Uterine smooth muscle cell (primary cell): ENCODE measurements at places on chromosomes 6 and 20. TPM values are rescaled to one million over a fixed set of nuclear protein-coding genes. Genes with fewer than 3 reads are reported as not detected.

NMBR gene
- total RNA-seq = 0.11 and 0.12 TPM in 2 replicates

HCRTR2 gene
- not detected in 2 replicates for total RNA-seq

C6orf163 gene
- 1.00 and 2.1 TPM in 2 replicates for total RNA-seq

DLK2 gene
- total RNA-seq = 0.66 and 1.1 TPM in 2 replicates

TUBB2B gene
- 0.89 and 4.2 TPM in 2 replicates for total RNA-seq

GFOD1 gene
- 2.4 and 3.5 TPM in 2 replicates for total RNA-seq

HLA-DQA1 gene
- not detected in 2 replicates for total RNA-seq

ASIP gene
- total RNA-seq = not detected in 2 replicates

DDO gene
- total RNA-seq = 2.9 and 3.0 TPM in 2 replicates

LTB gene
- total RNA-seq = 0.25 TPM in 1 of 2 replicates, not detected in the other

MYLIP gene
- total RNA-seq = 5.9 and 7.7 TPM in 2 replicates

HTR1B gene
- total RNA-seq = not detected in 2 replicates

EPB41L1 gene
- 16.4 and 24.7 TPM in 2 replicates for total RNA-seq

TSPO2 gene
- not detected in 2 replicates for total RNA-seq

PTK6 gene
- 0.11 and 0.12 TPM in 2 replicates for total RNA-seq

LY6G5C gene
- total RNA-seq = 0.33 and 0.37 TPM in 2 replicates

ADIG gene
- not detected in 2 replicates for total RNA-seq

LRRN4 gene
- total RNA-seq = not detected in 2 replicates

PRDM13 gene
- under 0.01 TPM in 1 of 2 replicates, not detected in the other for total RNA-seq

HLA-DMB gene
- total RNA-seq = under 0.01 TPM in 1 of 2 replicates, not detected in the other

ZBP1 gene
- not detected in 2 replicates for total RNA-seq

KIFC1 gene
- 15.0 and 57.7 TPM in 2 replicates for total RNA-seq

PARD6B gene
- 2.3 and 3.5 TPM in 2 replicates for total RNA-seq

E2F1 gene
- 10.4 and 24.3 TPM in 2 replicates for total RNA-seq

C6orf52 gene
- total RNA-seq = 1.00 and 1.5 TPM in 2 replicates

NUDT3 gene
- 13.6 and 17.4 TPM in 2 replicates for total RNA-seq
